ENCODE measurements at places on chromosomes 6 and 20.

DNA sequence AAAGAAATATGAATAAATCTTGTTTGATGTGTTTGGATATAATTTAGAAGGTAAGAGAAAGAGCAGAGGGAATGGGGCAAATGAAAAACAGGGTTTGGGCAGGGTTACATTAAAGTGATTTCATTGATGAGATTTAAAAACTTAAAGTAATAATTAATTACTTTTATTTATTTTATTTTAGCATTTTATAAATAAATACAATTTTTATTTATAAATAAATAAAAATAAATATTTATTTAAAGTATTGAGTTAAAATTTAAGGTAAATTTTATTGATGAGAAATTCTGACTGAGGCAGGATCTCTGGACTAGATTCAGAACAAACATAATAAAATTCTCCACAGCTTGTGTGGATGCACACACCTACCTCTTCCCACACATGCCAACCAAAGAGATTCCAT lies 584.1 kb upstream of the BTBD3 start:
- no peak for DNase-seq

- no peak for DNase-seq
These were observed 392.9 kb downstream of the GJA1 start for GRCh38 chr6:121828146-121828886.

DNA sequence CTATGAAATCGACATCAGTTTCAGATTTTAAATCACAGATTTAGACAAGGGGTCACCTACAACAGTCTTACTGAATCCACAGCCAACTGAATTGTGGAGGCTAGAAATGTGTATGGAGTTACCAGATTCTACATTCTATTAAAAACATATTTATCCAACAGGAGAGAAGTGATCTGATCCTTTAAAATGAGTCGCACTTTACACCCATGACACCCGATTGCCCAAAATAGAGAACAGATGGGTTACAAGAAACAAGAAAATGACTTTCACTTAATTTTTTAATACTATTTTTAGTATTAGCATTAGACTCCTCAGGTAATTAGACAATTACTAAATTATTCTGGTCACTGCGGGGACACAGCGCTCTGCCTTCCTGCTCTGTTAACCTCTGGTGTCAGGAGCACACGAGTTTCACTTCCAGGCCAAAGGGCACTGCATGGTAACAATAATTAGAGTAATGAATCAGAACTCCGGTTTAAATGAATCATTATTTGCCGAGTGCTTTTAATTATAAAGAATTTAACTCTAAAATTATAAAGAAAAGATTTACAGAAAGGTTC lies 108.6 kb downstream of the ATP9A start:
- no peak for DNase-seq

DNA sequence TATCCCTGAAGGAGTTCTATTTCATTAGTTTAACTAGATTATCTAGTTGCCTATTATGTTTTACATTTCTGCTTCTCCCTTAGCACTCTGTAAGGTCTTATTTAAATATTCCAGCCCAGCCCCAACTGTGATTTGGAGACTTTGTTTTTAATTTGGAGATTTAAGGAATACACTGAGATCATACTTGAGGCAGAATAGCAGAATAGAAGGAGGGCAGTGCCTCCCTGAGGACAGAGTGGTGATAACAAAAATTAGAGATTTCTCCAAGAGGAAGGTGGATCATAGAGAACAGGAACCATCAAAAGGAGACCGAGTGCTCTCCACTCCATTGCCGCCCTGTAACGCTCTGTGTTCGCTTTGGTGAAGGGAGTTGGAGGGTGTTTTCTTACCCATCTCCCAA lies 14.8 kb upstream of the CD164 start:
- no peak for DNase-seq

DNA sequence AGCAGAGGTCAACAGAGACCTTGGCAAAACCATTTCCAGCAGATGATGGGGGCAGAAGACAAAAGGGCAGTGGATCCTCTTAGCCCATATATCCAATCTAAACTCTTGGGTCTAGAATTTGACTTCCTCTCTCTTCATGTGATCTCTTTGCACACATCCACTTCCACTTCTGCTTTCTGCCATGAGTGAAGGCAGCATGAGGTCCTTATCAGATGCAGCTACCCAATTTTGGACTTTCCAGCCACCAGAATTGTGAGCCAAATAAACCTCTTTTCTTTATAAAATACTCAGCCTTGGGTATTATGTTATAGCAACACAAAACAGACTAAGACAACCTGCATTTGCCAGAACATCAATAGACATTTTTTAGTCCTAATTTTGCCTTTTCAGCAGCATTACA lies 191.6 kb downstream of the ADAT2 start:
- DNase-seq, result no peak

GRCh38 chr20:53917145-53918019 lies 153.0 kb downstream of the BCAS1 start:
- no peak for DNase-seq

Data from putamen (tissue), 1 donor.